Caudate nucleus (tissue), 63 donors: ENCODE measurements at places on chromosomes 4 and X.

GRCh38 chr4:180669680-180670079 is 1573.5 kb upstream of the TENM3 start:
- no peak for DNase-seq

DNA sequence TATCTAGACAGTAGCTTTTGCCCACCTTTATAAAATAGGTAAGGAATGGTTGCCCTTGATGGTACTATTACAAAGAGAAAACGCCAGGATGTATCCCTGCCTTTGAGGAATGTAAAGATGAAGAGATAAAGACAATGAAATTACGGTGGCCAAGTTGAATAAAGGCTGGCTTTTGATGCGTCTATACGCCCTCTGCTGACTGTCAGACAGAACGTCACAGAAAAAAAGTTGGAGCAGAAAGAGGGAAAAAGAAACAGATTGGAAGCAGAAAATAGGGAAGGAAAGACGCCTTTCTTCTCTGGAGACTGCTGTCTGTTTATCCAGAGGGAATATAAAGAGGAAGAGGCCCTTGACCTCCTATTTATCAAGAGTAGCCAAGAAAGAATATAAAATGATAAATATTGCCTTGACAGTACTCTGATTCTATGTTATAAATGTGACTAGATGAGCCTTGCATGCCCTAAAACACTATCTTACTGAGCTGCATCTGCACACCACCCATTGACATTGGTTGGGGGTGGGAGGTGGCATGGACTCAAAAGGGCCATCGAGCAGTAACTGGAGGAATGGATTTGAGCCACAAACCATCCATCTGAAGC is 30.6 kb downstream of the PCDH19 start:
- no peak for DNase-seq

DNA sequence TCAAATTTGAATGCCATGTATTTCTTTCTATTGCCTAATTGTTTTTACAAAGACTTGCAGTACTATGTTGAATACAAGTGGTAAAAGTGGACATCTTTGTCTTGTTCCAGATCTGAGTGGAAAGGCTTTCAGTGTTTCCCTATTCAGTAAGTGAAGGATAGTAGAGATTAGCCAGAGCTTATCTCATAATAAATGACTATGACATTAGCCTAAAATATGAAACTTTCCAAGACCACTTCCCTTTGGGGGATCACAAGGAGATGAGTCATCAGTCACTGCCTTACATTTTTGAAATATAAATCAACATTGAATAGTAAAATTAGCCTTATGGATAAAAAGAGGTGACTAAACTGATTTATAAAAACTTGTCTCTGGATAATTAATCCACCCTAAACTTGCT is 554.1 kb upstream of the MAGEB2 start:
- DNase-seq: no peak

DNA sequence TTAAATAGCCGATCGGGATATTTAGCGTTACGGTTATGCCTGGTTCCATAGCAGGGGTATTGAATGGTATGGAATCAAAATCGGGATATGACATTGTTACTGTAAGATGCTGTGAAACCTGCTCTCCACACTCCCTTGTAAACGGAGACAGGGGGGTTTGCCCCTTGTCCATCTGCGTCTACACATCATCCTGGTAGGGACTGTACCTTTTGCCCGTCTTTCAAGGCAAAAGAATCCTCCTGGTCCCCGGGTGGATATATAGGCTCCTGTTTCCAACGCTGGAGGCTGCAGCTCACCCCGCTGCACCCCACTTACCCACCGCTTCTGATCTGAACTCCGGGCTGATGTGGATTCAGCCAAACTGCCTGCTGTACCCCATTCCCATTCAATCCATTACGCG is 189.1 kb downstream of the SHOX start:
- DNase-seq: no peak

DNA sequence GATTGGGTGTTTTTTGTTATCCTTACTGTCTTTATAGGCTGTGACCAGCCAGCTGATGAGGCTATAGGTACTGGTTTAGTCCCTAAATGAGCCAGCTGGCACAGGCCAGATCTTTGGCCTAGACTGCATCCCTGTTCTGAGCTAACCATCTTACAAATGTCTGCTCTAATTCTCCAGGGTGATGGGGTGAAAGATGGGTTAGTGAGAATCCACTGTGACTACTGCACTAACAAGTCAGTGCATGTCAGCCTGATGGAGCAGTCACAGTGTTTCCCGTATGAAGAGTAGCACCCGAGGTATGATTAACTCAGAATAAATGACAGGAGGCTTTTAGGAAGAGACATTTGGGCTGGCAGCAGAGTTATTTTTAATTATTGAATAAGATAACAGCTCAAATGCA is 181.0 kb downstream of the DCTD start:
- DNase-seq: no peak

DNA sequence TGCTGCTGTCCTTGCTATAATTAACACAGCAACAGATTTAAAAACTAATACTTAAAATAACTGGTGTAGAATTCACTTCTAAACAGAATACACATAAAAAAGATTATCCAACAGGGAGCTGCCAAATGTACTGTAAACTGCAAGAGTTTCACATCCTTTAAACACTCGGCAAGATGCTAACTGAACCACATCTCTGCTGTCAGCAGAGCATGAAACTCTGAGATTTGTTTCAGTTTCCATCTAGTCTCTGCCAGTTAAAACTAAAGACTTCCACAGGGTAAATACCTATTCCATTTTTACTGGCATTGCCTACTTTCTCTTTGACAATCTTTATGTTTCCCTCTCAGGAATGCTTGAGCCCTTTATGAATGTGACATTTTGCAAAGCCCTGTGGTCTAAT is 127.7 kb downstream of the SLC7A11 start:
- no peak for DNase-seq

- no peak for DNase-seq
Measured at GRCh38 chrX:27086237-27086636, 376.9 kb downstream of the PPP4R3C start.

DNA sequence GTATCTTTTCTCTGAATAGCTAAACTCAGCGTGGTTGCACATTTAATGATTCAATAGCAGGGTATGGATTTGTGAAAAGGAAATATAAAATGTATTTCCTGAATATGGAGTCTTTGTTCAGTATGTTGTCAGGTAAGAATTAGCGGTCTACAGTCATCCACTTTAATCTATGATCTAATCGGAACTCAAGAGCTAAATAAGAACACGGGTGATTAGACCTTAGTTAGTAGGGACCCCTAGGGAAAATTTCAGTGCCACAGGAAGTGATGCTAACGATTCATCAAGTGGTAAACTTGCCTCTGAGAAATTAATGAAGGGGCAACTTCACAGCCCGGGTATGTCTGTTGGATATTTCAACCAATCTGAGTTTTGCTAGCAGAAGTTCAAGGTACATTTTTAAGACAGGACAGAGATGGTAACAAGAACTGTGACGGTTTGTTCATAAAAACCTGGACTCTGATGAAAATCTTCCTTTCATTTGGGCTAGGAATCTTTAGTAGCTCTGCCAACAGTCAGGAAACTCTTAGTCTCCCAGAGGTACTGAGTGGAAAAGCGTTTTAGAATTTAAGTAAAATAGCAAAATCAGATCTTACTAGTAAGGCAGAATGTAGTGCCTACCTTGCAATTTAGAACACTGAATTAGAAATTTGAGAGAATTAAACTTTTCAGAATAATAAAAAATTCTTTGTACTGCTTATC is 47.1 kb downstream of the PCDH7 start:
- DNase-seq: no peak

DNA sequence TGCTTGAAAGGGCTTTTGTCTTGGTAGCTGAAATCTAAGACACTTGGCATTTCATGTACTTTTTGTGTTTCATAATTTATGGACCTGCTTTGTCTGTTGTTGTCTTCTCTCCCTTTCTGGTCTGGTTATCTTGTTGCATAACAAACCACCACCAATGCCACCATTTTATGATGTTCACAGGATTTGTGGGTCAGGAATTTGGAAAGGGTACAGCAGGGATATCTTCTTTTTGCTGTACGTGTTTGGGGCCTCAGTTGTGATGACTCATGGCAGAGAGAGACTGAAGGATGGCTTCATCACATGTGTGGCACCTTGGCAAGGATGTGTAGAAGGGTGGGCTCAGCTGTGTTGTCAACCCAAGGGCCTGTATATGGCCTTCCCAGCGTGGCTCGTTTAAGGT is 35.2 kb downstream of the KDM6A start:
- no peak for DNase-seq

GRCh38 chr4:136725286-136726081 is 806.8 kb downstream of the PCDH18 start:
- no peak for DNase-seq

GRCh38 chrX:25017667-25018247 is 2.0 kb upstream of the ARX start:
- DNase-seq: no peak

GRCh38 chr4:26459054-26459755 is 31.1 kb downstream of the CCKAR start:
- DNase-seq: no peak

DNA sequence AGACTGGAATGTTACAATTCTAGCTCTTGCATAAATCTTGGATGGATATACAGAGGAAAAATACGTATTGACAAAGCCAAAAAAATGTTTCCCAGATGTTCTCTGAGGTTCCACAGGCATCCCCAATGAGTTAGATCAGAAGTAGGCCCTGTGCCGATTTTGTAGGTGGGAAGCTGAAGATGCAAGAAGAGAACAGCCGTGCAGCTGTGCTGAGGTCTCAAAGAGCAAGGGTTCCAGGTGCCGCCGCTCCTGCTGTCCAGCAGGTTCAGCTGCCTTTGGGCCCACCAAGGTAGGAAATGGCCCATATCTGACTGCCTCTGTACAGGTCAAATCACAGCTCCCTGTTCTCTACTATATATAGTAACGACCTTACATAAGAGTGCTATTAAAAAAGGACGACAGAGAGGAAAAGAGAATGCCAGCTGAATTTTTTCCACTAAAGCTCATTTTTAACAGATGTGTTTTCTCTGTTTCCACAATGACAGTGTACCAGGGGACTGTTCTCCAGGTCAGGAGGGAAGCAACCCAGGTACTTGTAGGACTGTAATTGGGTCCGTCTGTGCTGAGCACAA is 155.6 kb downstream of the CBR4 start:
- no peak for DNase-seq

- DNase-seq: no peak
Measured at GRCh38 chrX:1419545-1420355, 27.8 kb upstream of the SLC25A6 start.

DNA sequence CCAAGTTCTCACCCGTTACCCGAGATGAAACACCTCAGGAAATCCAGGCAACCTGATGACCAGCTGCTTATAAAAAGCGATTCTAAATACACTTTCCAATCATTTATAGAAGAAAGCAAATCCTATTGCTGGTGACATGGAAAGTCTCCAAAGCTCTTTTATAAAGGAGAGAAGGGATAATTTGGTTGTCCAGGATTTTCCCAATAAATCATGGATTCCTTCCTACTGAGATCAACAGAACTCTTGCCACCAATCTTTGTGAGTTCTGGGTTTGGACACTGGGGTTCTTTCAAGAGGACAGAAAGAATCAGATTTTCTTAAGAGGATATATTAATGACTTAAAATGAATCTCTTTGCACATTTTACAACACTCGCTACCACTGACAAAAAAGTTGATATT is 24.7 kb upstream of the SOD3 start:
- DNase-seq: no peak

DNA sequence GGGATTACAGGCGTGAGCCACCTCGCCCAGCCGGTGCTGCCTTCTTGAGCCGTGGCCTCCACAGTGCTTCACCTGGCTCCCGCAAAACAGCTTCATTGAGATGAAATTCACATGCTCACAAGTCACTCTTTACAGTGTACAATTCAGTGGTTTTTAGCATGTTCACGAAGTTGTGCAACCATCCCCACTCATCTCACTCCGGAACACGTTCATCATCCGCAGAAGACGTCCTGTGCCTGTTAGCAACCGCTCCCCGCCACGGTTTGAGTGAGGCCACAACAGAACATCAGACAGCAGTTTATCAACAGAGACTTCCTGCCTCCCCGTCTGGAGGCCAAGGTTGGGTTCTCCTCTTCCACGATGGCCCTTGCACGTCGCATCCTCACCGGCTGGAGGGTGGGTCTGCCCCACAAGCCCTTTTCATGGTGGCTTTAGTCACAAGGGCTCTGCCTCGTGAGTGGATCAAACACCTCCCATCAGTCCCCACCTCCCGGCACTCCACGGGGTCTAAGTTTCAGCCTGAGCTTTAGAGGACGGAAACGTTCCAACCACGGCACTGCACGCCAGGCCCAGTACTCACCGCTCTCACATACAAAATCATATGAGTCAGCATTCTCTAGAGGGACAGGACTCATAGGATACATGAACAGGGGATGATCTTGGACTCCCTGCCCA is 29.6 kb upstream of the SPON2 start:
- no peak for DNase-seq

- no peak for DNase-seq
Measured at GRCh38 chr4:96763546-96763945, 923.7 kb downstream of the PDHA2 start.

- DNase-seq: no peak
Measured at GRCh38 chr4:186342582-186342981, 76.6 kb downstream of the F11 start.

GRCh38 chr4:153371701-153372234 is 27.3 kb downstream of the MND1 start:
- no peak for DNase-seq

DNA sequence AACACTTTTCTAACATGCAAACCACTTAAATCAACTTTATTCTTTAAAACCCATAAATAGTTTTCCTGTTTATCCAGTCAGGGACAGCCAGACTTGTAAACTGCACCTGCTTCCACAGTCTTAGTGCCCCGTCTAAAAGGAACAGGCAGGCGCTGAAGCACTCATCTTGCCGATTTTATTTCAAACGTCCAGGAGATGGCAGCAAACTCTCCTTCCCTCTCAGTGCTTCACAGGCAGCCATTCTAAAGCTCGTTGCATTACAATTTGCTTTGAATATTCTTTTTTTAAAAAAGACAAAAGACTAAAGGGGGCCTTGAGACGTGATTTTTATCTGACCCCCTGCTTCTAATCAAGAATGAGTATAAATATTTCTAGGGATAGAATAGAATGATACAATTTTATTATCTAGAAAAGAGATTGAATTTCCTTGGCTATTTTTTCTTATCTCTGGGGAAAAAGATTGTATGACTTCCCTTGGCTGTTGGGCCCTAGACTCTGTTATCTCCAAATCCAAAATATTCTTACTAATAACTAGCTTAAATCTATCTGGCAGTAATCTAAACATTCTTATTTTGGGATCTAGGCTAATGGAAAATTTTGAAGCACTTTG is 93.6 kb upstream of the MYOZ2 start:
- peak; percentile 54 for DNase-seq

DNA sequence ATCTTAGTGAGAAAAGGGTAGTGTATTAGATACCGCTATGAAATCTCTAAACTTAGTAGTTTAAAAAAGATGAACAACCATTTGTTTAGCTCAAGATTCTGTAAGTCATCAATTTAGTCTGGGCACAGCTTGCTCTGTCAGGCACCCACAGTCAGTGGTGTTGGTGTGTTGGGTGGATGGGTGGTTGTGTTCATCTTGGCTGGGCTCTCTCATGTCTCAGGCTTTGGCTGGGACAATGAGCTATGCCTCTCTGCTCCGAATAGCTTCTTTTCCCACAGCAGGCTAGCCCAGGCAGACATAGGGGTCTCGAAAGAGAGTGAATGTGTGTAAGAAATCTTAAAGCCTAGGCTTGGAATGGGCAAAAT is 127.0 kb upstream of the GATB start:
- no peak for DNase-seq
